ENCODE measurements at places on chromosomes 11 and 22.

GRCh38 chr11:42055606-42056005 is 596.2 kb upstream of the LRRC4C start:
- DNase-seq, result no peak

DNA sequence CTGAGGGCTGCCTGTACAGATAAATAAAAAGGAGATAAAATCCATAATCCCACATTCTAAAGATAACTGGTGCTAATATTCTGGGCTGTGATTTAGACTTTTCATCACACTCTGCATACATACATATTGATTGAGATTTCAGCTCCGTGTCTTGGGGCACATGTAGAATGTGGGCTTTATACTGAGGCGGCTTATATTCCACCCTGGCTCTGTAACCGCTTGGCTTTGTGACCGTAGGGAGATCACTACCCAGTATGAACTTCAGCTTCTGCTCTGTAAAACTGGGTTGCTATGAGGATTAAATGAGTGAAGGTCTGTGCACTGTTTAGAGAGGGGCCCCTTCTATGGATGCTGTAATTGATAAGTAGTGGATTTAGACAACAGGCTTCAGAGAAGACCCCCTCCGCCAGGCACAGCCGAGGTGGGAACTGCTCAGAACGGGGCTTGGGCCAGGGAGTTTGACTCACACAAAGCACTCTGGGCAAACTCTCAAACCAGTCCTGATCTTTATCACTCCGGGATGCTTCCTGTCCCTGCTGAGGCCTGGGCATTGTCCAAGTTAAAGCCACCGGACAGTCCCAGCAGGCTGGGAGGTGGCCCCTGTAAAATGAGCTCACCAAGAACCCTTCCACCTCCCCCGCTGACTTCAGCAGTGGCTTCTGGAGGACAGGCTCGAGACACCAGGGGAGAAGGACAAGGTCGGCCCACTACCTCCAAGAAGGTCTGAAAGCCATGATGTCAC is 17.2 kb downstream of the KIAA1671 start:
- DNase-seq, result no peak

DNA sequence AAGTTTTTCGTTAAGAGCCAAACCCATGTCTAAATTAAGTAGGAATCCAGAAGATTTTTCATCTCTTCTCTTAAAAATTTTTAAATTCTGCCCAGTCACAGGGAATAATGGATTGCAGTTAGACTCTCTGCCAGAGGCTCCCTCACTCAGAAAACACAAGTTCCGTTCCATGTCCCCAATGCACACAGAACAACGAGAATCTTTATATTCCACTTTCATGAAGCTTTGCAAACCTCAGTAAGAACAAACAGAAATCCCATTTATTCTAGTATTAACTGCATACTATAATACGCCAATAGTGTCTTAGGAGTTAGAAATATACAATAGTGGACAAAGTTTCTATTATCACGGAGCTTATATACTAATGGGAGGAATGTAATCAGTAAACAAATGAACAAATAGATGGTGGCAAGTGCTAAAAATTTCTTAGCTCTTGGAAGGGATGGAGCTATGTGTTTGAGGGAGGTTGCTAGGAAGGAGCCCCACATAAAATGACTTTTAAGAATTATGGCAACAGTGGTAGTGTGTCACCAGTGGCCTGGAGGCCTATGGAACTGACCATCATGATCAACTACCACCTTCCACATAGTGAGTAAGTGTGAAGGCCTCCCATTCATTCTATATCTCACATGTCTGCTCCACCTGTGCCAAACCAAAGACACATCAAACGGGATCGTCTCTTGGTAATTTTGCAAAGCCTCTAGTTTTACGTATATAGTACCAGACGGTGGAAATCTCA is 24.9 kb downstream of the PICALM start:
- no peak for DNase-seq

GRCh38 chr11:2393941-2394817 is 6.4 kb upstream of the TSSC4 start:
- no peak for DNase-seq

DNA sequence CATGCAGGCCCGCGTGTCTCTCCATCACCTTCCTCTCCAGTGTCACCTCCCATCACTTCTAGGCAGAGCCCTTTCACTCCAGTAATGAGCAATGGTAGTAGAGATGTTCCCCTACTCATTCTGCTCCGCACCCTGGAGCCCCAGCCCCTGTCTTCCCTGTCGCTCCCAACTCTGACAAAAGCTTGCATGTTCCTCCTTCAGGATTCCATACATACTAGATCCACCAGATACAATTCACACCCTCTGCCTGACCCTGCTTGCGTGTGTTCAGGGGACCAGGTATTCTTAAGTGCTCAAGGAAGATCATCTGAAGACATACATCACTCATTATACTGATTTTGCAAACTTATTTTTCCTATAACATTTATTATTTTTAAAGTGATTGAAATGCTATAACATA is 222.7 kb downstream of the SNX19 start:
- no peak for DNase-seq

DNA sequence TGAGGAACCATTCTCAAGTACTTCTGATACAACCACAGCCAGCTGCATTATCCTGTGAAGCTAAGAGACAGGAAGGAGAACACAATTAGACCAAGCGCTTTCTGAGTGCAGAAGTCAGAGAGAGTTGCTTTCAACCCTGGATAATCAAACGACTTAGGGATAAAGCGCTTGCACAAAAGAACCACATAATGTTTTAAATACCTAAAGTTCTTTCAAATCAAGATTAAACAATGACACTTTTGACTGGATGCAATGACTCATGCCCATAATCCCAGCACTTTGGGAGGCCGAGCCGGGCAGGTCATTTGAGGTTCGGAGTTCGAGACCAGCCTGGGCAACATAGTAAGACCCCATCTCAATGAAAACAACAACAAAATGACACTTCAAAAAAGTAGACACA is 145.1 kb downstream of the SWAP70 start:
- no peak for DNase-seq

Measured in activated CD8-positive, alpha-beta memory T cell treated with anti-CD3 and anti-CD28 coated beads for 1 hour (primary cell).